Stimulated activated CD8-positive, alpha-beta memory T cell treated with anti-CD3 and anti-CD28 coated beads, Interleukin-4, amount 100 ng/mL, for 1 hour (primary cell): ENCODE measurements at places on chromosomes 3 and 15.

GRCh38 chr3:119600732-119601131 is 3.0 kb downstream of the PLA1A start:
- no peak for DNase-seq

- no peak for DNase-seq
Measured at GRCh38 chr3:46010519-46011113, 15.0 kb upstream of the FYCO1 start.

DNA sequence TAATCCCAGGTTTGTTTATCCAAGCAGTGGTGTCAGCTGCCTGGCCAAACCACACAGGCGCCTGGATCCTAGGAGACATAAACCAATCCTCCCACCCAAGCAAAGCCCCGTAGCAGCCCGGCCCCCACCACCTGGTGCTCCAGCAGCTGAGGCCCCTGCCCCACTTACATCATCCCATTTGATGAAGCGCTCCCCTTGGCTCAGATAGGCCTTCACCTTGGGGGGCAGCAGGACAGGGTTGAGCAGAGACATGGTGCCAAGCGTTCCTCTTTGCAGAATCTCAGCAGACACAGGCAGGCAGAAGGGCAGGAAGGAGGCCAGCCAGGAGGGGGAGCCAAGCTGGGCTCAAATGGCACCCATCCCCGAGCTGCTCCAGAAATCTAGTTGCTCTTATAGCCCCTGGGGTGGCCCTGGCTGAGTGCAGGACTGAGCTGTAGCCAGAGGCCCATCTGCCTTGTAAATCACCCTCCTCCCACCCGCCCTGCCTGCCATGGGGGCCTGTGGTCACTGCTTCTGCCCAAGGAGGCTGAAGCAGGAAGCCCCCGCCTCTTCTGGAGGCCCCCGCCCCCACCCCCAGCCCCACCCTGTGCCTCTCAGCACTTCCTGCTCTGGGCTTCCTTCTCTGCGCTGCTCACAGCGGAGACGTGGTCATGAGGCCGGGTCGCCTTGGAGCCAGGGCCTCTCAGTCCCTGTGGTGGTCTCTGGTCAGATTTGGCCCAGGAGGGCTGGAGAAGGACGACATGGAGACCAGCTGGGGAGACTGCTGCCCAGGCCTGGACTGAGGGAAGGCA is at the start of gene PLCB2:
Gene PLCB2, minus strand, starts transcription at position 515 of the 791 bp plus-strand sequence. Its CDS starts 263 bp downstream, at position 252.
- DNase-seq = peak; percentile 44

DNA sequence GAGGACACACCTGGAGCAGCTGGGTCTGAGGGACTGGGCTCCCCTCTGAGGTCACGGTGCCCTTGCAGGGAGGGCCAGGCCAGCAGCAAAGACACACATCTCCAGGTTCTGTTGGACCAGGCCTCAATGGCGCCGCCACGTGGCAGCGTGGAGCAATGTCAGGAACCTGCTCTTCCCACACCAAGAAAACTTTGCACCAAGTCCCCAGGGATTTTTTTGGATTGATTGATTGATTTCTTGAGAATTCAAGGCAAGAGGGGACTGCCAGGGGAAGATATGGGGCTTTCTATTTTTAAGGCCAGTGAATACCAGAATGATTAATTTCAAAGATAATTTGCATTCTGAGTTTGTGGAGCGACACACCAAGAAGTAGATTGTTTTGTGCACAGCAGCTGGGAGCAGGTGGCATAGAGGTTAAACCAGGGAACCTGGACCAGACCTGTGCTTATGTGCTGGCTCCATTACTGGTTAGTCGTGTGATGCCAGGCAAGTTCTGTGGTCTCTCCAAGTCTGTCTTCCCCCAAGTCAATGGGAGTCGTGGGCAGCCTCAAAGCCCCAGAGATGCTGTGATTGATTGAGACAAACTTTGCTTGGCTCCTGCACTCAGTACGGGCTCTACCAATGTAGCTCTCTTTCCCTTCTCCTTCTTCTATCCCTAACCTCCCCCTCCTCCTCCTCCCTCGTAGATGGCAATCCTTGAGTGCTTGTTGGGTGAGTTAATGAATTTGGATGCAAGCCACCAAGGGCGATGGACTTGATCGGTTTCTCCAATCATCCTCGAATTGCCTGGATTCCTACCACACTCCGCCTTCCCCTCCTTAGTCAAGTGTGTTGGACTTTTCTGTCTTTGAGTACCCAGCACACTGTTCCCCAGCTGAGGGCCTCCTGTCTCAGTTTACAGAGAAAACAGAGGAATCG is 96.2 kb upstream of the TRPM1 start:
- DNase-seq = no peak

- no peak for DNase-seq
Measured at GRCh38 chr15:90839187-90840071, 29.0 kb upstream of the FURIN start.

- no peak for DNase-seq
Measured at GRCh38 chr3:5756443-5756842, 568.9 kb downstream of the EDEM1 start.
